Effector CD4-positive, alpha-beta T cell (primary cell): ENCODE measurements at places on chromosomes 7 and 10.

DNA sequence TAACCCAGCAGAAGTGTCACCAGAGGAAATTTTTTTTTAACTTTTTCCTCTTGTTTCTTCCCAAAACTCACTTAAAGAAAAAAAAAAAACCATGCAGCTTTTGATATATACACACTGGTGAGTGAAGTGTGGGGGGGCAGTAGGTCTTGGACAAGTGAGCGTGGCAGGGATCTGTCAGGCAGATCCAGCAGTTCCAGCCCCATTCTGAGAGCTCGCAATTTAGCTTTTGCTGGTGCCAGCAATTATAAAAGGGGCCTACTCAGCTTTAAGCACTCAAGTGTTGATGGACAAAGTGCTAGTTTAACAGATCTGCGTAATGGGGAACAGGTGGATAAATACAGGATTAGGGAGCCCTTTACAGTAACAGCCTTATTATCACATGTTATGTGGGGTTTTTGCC, 619.2 kb upstream of the GALNT17 start:
- no peak for DNase-seq

- no peak for DNase-seq
These were observed 14.8 kb downstream of the BBS9 start for GRCh38 chr7:33143996-33144718.

GRCh38 chr10:132906836-132907235, 35.5 kb downstream of the CFAP46 start:
- DNase-seq = no peak

- DNase-seq = no peak
These were observed 230.8 kb downstream of the CXCL12 start for GRCh38 chr10:44153918-44154670.

GRCh38 chr7:120273476-120273975, 551 bp downstream of the KCND2 start:
- DNase-seq = no peak

GRCh38 chr7:157568770-157569584, 232.2 kb downstream of the DNAJB6 start:
- peak; percentile 39 for DNase-seq

GRCh38 chr10:50469778-50470193, 154.0 kb downstream of the SGMS1 start:
- DNase-seq = no peak

GRCh38 chr10:11517150-11517549, 94.3 kb downstream of the USP6NL start:
- DNase-seq = no peak

- no peak for DNase-seq
These were observed 19.8 kb downstream of the CCNY start for GRCh38 chr10:35355971-35356724.

- no peak for DNase-seq
These were observed 445.0 kb downstream of the PARD3 start for GRCh38 chr10:34370126-34370525.

DNA sequence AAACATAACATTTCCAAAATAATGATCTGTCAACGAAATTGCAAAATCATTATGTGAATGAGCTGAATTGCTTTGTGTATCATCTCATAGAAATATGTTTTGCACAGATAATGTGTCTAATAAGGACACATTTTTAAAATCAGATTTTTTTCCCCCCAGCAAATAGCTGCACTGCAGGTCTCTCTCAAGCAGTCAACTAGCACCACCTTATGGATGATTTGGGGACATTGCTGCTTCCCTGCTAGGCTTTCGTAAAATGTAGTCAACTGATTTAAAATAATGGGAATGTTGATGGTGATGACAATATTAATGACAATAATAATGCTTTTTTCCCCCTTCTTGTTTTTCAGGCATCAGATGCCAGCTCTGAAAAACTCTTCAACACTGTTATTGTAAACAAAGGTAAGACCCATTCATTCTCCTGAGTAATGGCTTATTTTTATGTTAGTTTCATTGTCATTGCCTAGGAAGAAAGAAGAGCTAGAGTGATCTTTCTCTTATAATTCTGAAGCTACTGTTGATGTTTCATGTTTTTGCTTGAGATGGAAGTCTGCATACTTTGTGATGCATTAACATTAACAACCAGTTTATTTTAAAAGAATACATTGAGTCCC, 433.6 kb upstream of the GALNT17 start:
- DNase-seq = no peak

GRCh38 chr10:122089311-122090017, 100.5 kb downstream of the TACC2 start:
- no peak for DNase-seq

DNA sequence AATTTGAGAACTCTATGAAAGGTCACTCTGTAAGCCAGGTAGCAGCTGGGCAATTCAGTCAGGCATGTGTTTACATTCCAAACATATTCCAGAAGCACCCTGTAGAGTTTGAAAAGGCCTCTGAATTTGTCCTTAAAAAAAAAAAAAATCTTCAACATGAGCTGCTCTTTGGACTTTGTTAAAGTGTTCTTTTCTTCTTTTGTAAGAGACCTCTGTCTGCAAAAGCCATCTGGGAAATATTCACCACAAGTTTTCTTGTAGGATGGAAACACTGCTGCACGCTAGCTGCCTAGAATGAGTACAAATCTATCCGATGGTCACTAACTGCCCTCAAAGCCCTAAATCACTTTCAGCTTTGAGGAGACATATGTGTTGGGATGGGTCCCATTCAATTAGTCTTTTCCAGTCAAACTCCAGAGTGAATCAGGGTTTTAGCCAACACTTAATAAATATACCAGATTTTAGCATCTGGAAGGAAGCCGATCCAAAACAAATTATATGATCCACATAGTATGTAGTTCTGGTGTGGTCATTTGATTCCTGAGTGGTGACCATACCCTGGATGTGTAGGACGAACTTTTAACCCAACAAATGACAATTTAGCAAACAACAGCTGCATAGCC, 85.9 kb downstream of the CD36 start:
- DNase-seq = no peak

GRCh38 chr10:102831322-102832071, 5.7 kb downstream of the CYP17A1 start:
- no peak for DNase-seq

GRCh38 chr7:27164367-27165088, 809 bp downstream of the HOXA9 start:
- DNase-seq = no peak

DNA sequence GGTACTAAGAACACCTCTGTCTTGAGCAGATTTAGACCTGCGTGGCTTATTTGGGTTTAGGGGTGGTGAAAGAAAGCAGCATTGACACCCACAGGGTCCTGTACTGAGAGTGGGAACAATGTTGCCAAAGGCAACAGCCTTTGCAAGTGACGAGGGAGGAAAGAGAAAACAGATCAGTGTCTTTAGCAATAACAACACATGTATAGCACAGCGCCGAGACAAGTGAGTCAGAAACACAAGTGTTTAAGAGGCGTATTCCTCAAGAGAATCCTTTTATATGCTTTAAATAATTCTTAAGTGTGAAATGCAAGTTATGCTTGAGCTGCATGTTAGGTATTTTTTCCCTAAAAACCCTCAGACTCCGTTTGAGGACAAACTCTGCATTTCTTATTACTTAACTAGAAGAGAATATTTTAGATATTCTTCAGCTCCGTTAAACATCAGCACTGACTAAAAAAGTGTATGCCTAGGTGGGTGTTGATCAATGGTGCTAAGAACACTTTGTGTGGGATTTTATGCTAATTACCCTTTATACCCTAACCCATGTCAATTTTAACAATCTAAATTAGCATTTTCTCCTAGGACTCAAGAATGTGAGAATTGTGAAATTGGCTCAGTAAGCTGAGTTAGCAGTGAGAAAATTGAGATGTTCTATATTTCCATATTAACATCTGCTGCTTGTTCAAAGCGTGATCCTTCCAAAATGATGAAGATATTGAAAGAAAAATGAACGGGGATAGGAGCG, 1095.4 kb upstream of the CELF2 start:
- DNase-seq = no peak

DNA sequence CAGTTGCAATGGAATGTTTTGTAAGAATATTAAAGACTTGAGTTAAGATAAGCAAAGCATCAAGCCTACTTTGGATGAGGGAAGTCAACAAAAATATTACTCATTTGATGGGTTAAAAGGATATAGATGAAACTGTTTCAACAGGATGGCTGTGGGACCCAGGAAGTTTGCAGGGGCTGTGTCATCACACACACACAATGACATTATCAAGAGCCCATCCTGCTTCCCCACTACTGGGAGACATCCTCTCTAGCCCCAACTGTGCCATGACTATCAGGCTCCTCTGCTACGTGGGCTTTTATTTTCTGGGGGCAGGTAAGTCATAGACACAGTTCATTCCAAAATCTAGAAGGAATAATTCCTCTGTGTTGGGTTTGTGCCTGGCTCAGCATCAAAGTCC, 78.8 kb upstream of the PRSS1 start:
- DNase-seq = no peak

DNA sequence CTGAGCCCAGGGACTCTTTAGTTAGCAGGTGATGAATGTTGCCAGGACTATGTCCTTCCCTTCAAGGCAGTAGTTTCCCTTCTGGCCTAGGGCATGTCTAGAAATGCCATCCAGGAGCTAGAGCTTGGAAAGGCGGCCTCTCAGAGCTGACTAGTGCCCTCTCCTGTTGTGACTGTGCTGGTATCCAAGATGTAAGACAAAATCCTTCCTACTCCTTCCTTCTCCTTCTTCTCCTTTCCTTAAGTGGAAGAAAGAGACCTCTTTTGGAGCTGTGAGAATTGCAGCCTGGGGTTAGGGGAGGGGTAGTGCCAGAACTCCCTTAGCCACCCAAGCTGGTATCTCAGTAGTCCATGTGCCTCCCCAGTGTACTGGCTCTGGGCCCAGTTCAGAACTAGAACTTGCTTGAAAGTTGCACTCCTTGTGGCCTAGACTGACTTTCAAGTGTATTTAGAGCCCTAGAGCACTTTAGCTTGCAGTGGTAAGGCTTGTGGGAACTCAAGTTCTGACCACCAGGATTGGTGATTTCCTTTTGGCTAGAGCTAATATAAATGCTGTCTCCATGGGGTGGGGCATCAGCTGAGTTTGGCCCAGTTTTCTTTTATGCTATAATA, 118.8 kb downstream of the NPSR1 start:
- DNase-seq = no peak

DNA sequence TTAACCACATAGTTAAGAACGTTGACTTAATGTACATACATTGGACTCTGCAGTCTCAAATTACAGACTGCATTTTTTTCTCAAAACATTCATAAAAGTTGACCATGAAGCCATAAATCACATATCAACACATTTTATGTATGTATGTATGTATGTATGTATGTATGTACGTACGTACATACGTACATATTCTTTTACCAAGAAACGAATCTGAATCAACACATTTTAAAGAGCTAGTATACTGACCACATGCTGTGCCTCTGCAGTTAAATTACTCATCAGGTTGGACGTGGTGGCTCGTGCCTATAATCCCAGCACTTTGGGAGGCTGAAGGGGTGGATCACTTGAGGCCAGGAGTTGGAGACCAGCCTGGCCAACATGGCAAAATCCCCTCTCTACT, 105.8 kb downstream of the GPR158 start:
- DNase-seq = no peak

- no peak for DNase-seq
These were observed 171.2 kb upstream of the COL1A2 start for GRCh38 chr7:94223375-94224084.

GRCh38 chr7:4170997-4171786, 510.9 kb upstream of the FOXK1 start:
- DNase-seq = no peak

DNA sequence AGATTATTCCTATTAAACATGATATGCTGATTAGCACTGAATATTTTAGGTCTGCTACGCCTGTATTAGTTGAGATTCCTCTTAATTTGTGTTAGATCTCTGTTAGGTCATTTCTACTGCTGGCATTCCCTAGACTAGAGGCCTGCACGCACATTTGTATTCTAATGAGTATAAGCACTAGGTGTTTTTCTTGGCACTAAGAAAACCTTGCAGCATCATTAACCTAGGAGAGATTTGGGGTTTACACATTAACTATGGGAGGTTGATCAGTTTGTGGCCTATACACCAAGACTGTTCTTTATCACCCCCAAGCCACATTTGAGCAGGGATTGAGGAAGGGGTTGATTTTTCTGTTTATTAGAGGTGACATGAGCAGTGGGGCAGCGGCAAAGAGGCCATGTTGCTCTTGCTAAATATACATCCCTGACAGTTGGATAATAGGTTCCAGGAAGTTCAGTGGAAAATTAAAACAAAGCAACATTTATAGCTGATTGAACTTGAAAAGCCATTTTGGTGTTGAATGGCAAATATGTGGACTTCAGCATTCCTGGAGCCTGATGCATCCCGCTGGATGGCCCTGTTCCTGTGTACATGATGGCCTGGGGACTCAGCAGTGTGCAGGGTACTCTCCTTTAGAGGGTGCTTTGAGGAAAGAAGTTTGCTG, 65.2 kb downstream of the GBF1 start:
- DNase-seq = no peak

DNA sequence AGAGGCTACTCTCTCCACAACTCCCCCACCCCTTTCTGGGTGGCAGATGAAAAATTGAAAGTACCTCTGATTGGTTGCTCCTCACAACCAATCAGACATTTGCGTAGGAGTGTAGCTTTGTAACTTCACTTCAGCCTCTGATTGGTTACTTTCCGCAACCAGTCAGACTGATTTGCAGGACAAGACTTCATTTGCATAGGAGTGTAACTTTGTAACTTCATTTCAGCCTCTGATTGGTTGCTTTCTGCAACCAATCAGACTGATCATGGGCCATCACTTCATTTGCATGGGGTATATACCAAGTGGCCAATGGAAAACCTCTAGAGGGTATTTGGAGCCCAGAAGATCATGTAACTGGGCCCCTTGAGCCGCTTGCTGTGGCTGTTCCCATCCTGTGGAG, 25.6 kb downstream of the CDNF start:
- no peak for DNase-seq

- no peak for DNase-seq
These were observed 33.6 kb downstream of the ZCCHC24 start for GRCh38 chr10:79411546-79412495.

- no peak for DNase-seq
These were observed 9.2 kb downstream of the IKZF5 start for GRCh38 chr10:122999347-122999746.

DNA sequence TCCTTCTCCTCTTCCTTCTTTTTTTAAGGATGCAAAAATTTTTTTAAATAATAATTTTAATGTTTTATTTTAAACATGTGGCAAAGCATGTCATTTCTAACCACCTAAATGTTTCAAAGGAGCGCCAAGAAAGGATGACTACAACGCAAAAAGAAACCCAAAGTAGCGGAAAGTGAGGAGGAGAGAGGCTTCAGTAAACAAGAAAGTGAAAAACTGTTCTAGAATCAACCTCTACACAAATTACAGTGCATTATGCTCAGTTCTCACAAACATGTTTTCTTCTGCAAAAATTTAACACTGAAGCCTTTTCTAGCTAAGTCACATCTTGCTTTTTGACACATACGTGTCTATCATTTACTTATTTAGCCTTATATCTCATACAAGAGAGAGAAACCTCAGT, 948.6 kb downstream of the GATA3 start:
- DNase-seq = no peak

DNA sequence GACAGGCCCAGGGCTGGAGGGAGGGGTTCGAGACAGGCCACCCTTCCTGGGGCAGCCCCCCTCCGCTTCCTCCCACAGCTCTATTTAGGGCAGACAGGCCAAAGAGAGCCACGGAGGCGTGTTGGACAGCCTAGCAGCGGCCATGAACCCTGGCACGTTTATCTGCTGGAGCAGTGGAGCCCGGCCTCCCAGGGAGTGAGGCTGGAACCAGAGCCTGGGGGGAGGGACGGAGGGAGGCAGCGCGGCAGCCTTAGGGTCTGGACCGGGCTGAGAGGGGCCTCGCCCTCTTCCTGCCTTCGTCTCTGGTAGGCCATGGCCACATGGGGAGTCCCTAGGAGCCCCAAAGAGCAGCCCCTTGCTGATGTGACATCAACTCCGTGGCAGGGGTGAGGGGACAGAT, 17.1 kb downstream of the UNCX start:
- no peak for DNase-seq
